ENCODE measurements at places on chromosomes 11 and 22. TPM values are rescaled to one million over a fixed set of nuclear protein-coding genes. Genes with fewer than 3 reads are reported as not detected.

Gene GGTLC2
- not detected for total RNA-seq

Gene NAALAD2
- total RNA-seq: 28.3 TPM

Gene WBP2NL
- total RNA-seq: 10.8 TPM

Gene CALCA
- not detected for total RNA-seq

Gene LRRC51
- 27.0 TPM for total RNA-seq

Gene MS4A13
- total RNA-seq: not detected

Gene MMP12
- total RNA-seq: not detected

Gene FGF3
- total RNA-seq: not detected

Gene BAIAP2L2
- total RNA-seq: 3.5 TPM

Gene COMT
- 133 TPM for total RNA-seq

Gene VSIG10L2
- total RNA-seq: not detected

Gene PCSK7
- total RNA-seq: 76.6 TPM

Gene SCGB1D2
- 2.8 TPM for total RNA-seq

Gene TRIM48
- not detected for total RNA-seq

Gene CHRNA10
- total RNA-seq: 1.4 TPM

Gene TNNI2
- total RNA-seq: not detected

Gene TRIM5
- total RNA-seq: 8.7 TPM

Gene GAB4
- not detected for total RNA-seq

Gene HBG1
- not detected for total RNA-seq

Gene SLC25A18
- 98.5 TPM for total RNA-seq

Gene C11orf86
- not detected for total RNA-seq

Gene HOATZ
- total RNA-seq: not detected
